ENCODE measurements at places on chromosomes 7 and 10.

GRCh38 chr7:12062062-12062461, 149.0 kb upstream of the TMEM106B start:
- DNase-seq, result no peak

GRCh38 chr10:101597091-101597900, 9.2 kb downstream of the DPCD start:
- DNase-seq, result no peak

GRCh38 chr7:142194201-142194600, 63.7 kb downstream of the PRSS58 start:
- no peak for DNase-seq

GRCh38 chr10:37948210-37948609, 28.2 kb downstream of the ZNF25 start:
- DNase-seq, result no peak

GRCh38 chr7:136072447-136072846, 95.3 kb upstream of the MTPN start:
- no peak for DNase-seq

DNA sequence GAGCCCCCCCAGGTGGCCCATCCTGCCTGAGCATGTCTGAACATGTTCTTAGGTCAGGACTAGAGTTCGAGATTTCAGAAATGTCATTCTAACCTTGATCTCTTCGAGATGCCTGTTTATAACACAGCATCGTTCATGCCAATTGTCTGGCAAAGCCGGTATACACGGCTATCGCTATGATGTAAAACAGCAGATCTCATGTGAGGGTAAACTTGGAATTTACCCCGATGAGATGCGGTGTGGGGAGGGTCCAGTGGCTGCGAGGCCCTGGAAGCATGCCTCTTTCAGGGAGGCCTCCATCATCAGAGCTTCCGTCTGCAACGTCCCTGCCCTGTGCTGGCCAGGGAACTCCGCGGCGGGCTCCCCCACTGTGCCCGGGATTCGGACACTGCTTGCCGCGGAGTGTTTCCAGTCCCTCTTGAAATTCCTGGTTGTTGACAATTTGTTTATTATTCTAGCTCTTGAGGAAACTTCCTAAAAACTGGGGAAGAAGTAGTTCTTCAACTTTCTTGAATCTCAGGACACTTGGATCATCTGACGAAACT, 168.6 kb upstream of the RHEB start:
- DNase-seq, result no peak

- DNase-seq, result no peak
Measured at GRCh38 chr10:112966194-112966855, 16.3 kb downstream of the TCF7L2 start.

DNA sequence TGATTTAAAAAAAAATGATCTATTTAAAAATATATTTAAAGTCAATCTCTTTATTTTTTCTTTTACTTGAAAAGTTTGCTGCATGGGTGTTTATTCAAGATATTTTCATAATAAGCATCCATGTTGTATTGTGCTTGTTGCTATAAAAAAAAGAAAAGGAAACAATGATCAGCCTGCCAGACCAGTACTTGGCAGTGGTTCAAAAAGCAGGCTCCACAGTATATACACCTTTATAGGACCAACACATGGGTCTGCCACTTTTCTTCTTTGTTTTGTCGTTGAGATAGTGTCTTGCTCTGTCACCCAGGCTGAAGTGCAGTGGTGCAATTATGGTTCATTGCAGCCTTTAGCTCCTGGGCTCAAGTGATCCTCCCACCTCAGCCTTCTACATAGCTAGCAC, 228.0 kb downstream of the TWIST1 start:
- no peak for DNase-seq

DNA sequence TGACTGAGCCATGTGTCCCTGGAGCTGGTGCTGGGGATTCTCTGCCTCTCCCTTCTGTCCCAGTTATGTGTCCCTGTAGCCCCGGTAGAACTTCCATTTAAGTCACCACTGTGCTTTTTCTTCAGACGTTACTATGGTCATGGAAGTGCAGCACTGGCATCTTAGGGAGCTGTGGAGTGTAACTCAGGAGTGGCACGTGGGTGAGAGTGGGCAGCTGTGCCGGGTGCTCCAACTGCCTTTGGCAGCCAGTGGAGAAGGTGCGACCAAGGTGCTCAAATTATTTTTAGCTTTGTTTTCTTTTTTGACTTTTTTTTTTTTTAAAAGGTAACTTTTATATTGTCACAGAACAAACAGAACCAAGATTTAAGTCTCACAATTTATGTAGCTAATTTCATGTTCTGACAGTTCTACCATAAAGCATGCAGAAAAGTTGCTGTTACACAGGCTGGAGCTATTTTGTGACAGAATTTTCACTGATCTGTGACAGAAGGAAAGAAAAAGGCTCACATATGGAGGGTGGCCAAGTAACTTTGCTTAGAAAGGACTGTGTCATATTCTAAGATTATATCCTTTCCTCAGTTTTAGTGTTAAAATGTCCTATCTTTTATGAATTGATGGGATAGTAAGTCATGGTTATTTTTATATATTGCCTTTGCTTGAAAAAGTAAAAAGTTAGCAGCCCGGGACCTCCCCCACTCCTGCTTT, 73.9 kb downstream of the SH2D4B start:
- no peak for DNase-seq

- no peak for DNase-seq
Measured at GRCh38 chr7:143176128-143176527, 7.1 kb upstream of the TAS2R39 start.

GRCh38 chr10:19767876-19768275, 48.4 kb upstream of the PLXDC2 start:
- DNase-seq, result no peak

DNA sequence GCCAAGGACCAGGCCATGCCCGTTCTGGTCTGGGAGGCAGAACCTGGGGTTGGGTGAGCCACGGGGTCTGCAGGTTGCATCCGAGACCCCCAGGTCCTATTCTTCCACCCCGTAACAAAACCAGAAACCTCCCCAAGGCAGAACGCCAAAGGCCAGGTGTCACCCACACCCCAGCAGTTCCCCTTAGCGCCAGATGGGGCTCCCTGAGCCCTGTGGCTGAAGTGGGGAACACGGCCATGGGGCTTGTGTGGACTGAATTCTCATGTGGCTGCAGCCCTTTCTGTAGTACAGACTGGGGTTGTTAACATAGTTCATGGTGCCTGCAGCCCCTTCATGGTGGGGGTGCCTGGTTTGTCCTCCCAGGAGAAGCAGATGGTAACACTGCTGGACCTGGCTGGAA, 10.2 kb downstream of the BRI3 start:
- no peak for DNase-seq

DNA sequence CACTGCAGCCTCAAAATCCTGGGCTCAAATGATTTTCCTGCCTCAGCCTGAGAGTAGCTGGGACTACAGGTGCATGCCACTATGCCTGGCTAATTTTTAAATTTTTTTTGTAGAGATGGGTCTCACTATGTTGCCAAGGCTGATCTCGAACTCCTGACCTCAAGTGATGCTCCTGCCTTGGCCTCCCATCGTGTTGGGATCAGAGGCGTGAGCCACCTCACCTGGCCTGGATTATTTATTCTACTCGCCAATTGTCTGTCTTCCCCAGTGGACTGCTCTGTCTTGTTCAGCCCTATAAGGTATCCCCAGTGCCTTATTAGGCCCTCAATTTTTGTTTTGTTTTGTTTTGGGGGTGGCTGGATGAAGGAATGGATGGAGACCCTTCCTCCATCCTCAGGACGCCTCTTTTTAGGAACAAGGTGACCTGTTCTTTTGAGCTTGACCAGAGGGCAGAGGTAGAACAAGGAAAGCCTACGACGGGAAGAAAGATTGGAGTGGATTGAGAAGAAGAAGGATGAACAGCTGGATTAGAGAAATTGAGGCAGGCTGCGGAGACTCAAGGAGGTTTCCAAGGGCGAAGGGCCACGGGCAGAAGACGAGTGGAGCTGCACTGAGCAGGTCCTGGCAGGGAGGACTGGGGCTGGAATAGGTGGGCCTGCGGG, 541 bp upstream of the DENND10 start:
- DNase-seq, result no peak

GRCh38 chr7:100875356-100875751, 451 bp downstream of the SRRT start:
- peak; percentile 38 for DNase-seq

DNA sequence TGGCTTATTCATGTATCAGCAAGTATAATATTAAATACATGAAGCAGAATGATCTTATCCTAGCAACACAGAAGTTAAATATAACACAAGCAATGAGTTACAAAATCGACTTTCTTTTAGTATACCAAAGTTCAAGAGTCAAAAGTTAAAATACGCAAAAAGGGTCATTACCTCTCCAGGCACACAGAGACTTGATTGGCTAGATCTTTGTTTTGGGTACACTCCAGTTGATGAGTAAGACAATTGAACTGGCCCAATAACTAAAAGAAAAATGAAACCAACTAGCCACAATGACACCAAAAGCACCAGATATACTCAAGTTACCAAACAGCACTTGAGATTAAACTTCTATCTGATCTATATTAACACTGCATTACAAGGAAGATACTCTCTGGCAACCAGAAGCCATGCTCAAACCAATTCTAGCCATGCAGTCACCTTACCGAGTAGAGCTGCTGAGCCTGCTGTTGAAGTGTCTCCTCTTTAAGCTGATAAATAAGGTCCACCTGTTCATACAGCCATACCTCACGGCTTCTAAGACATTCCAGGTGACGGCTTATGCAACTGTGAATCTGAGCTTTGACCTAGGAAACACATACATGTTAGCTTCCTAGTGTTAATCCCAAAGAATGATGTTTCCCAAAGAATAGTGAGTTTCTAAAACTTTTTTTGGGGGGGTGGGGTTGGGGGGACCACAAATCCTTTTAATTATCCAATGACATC, 15.6 kb downstream of the NCOA4 start:
- DNase-seq, result no peak

DNA sequence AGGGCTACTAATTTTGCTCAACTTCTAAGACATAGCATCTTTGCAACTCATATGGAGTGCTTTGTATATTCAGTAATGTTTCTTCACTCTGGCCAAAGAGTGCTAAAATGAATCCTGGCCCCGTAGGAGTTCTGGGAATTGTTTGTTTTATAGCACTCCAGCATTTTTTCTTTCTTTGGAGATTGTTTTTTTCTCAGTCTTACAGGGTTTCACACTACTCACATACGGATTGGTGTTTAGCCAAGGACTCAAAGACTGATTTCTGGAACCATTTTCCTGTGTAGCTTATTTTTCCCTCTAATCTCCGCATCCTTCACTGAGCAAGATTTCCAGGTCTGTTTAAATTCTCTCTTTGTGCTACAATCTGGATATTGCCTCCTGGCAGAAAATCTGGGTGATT, 6.4 kb downstream of the TAS2R41 start:
- DNase-seq, result no peak

GRCh38 chr7:66758950-66759628, 18.6 kb downstream of the RABGEF1 start:
- no peak for DNase-seq

GRCh38 chr7:42763137-42763551, 148.7 kb downstream of the C7orf25 start:
- DNase-seq, result no peak

GRCh38 chr7:151429560-151430331, 10.2 kb downstream of the CRYGN start:
- peak; percentile 45 for DNase-seq

DNA sequence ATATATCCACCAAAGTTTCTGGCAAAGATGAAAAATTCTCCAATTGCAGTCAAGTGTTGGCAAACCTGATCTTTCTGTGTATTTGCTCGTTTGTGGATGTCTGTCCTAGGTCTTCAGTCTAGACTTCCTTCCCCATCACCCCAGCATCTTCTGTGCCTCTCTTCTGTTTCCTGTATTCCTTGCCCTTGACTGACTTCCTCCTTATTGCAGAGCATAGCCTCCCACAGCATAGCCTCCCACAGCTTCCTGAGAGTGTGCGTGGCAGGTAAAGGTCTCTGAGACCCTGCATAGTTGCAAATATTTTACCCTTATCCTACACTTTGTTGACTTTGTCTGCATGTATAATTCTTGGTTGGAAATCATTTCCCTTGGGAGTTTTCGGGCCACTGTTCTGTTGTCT, 18.4 kb downstream of the SLC18A2 start:
- DNase-seq, result no peak

DNA sequence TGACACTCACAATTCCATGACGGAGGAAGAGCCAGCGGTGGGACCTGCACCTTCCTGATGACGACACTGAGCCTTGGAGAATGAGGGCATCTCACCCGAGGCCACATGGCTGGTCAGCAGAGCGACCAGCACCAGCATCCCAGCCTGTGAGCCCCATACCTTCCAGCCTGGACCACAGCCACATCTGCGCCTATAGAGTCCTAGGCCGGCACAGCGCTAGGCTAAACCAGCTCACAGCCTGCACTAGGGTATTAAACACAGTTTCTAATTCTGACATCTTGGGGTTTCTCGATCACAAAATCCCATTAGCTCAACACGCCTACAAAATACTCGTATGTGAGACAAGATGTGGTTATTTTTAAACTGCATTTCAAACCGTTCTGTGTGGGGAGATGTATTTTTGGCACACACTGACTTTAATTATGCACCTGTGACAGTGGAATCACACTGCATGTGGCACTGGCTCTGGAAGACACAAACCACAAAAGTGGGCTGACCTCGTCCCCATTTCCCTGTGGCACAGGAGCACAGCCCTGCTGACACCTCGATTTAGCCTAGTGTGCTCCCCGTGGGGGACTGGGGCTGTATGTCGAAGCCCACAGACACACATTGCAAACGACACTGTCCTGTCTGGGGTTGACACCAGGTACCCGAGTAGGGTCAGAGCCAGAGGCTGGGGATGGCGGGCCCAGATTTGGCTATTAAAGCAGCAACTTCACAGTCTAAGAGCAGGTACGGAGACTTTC, 32.5 kb downstream of the CPXM2 start:
- DNase-seq, result no peak

GRCh38 chr10:23088609-23089008, 6.8 kb upstream of the MSRB2 start:
- no peak for DNase-seq

DNA sequence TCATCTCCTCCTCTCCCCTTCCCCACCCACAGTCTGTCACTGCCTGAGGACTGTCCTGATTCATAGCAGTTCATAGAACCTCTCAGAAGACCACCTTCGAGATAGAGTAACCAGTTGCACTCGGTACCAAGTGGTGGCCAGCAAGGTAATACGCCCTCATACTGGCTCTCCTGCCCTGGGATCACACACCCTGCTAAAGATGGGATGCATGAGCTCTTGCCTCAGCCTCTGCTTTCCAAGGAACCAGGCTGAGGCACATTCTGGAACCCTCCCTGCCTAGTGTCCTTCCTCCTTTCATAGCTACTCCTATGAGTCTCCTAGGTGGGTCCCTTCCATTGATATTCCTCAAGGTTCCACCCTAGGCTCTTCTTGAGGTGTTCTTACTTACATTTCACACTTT, 15.5 kb downstream of the CFAP43 start:
- DNase-seq, result no peak

Data from activated CD4-positive, alpha-beta T cell treated with anti-CD3 and anti-CD28 coated beads for 4 hours (primary cell).